H1 (cell line): ENCODE measurements at places on chromosomes 6 and 20. TPM values are rescaled to one million over a fixed set of nuclear protein-coding genes. Genes with fewer than 3 reads are reported as not detected.

GRCh38 chr6:138600726-138601125 lies 101.4 kb upstream of the NHSL1 start:
- DNase-seq = no peak

DNA sequence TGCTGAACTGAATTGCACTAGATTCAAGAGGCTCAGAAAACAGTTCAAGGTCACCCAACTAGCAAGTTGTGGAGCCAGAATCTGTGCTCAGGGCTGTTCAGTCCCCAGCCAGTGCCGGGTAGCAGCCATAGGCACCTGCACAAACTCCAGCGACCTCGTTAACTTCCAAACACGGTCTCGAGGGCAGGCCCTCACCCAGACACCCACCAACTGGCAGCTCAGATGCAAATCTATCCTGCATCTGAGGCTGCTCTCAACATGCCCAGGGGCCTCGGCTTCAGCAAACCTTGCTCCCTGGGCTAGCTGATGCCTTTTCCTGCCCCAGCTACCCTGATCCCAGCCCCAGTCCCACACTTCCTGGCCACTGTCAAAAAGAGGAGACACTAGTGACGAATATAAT lies 3.7 kb downstream of the JPH2 start:
- no peak for DNase-seq

DNA sequence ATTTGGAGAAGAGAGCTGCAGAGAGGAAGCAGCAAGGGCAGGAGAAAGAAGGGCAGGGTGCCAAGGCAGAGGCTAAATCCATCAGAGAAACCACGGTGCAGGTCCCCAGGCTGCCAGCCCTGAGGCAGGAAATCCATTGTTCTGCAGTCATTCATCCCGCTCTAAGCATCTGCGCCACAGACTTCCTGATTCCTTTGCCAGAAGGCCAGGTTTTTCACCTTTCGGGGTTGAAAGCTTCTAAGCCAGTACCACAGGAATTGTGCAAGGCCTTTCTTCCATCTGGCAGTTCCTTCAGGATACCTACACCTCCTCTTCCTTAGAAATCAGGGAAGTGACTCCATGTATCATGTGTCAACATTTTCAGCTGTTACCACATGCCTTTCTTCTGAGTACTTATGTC lies 45.6 kb downstream of the ADGRF5 start:
- DNase-seq = peak; percentile 27

GRCh38 chr6:110537208-110538123 lies 61.1 kb upstream of the SLC22A16 start:
- DNase-seq = no peak

- DNase-seq = no peak
Measured at GRCh38 chr6:101090281-101090680, 209.2 kb upstream of the ASCC3 start.

DNA sequence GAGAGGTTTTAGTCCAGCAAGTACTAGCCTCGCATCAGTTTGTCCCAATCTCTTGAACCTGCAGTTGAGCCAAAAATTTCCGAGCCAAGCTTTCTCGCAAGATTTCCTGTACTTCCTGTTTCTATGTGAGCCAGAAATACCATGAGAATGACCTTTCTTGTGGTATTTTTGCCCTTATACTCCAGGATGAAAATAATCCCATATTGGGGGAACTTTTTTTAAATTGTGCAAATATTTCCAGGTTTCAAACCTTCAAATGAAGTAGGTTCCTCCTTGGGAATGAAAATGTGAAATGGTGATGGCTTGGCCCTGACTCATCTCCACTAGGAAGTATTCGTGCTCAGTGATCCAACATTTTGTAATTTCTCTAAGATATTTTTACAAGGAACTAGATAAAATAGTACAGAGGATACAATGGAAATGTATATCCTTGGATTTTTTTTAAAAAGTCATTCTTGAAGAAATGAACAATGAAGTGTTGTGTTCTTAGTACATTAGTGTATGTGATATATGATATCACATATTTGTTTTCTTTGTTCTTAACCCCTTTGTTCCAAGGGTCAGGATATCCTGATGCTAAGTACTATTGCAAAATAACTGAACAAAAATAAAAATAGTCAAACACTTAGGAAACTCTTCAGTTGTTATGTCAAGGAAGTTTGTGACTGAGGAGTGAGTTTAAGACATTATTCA lies 184.0 kb downstream of the PDE7B start:
- DNase-seq = no peak

GRCh38 chr6:23447731-23448130 lies 678.3 kb upstream of the NRSN1 start:
- no peak for DNase-seq

DNA sequence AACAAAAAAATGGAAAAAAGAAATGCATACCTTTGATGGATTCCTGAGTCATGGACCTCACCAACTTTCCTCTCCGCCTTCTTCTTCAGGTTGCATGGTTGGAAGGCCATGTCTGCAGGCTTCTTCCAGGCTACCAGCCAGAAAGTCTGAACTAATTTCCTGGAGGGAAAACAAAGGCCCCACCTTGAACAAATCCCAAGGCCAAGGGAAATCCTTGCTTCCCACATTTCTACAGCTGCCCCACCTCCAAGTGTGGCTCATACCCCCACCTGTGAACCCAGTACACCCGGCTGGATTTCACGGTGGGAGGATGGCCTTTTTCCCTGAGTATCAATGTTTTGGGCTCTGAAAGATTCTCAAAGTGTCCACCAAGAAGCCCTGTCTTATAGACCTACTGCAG lies 22.4 kb downstream of the IL17A start:
- DNase-seq = no peak

GRCh38 chr6:130362128-130362527 lies 3.7 kb upstream of the TMEM200A start:
- DNase-seq = peak; percentile 50

- DNase-seq = peak; percentile 69
Measured at GRCh38 chr6:1624058-1624850, 14.5 kb downstream of the FOXC1 start.

GRCh38 chr6:142938510-142938909 lies 6.5 kb downstream of the HIVEP2 start:
- DNase-seq = no peak

GRCh38 chr20:47817573-47817972 lies 32.3 kb upstream of the SULF2 start:
- no peak for DNase-seq

DNA sequence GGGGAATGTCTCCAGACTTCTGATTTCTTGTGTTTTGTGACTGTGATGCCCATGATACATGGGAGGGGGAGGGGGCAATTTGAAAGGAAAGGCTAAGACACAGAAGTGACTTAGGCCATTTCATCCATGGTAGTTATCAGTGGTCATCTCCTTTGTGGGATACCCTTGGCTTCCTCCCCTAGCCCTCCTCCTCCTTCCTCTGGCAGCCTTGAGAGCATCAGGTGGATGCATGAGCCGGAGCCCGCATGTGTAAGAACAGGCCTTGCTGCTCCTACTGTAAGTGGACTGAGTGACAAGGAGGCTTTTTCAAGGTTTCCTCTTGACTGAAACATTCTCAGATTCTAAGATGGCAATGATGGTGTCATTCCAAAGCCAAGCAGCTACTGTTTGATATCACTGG lies 874 bp downstream of the CD83 start:
- DNase-seq = no peak

GRCh38 chr20:20360464-20360863 lies 7.4 kb upstream of the INSM1 start:
- DNase-seq = no peak

GRCh38 chr20:63652192-63652980 lies 838 bp downstream of the STMN3 start:
- no peak for DNase-seq

DNA sequence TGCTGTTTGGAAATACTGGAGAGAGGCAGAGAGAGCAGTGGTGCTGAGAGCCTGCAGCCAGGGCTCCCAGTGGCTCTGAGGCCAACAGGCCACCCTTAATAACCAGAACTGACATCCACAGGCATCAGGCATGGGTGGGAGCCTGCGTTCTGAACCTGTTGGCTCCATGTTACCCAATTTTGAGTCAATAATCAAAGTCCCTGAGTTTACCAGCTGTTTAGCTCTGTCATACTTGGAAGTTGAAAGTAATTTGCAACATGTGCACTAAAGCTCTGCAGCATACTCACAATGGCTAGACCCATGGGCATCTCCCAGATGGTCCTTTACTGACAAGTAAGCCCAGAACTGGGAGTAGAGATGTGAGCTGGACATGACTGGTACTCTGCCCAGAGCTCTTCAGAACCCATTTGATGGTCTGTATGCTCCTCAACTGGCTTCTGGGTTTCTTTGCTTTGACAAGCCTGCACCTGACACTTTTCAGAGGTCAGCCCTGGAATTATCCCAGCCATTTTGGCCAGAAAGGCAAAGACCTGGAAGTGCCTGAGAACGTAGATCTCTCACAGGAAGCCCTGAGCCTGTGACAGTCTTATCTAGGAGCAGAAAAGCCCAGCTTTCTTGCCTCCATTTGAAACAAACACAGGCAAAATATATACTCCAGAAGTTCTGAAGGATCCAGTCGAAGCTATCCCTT lies 122.4 kb upstream of the CITED2 start:
- DNase-seq = no peak

DNA sequence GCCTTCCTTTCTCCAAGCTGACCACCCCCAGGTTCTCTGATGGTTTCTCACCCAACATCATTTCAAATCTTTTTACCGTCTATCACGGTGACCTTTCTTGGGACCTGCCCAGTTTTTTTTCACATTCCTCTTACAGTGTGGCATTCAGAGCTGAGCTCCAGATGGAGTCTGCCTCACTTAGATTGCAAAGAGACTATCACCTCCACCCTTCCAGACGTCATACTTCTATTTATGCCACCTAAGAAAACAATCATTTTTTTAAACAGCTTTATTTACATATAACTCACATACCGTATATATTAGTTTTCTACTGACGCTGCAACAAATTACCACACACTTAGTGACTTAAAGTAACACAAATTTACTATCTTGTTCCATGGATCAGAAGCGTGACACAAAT lies 32.3 kb upstream of the CTNNBL1 start:
- DNase-seq = no peak

GRCh38 chr6:74577619-74578018 lies 628.2 kb downstream of the COL12A1 start:
- no peak for DNase-seq

GRCh38 chr20:3744806-3745685 lies 12.6 kb downstream of the HSPA12B start:
- DNase-seq = peak; percentile 95

DNA sequence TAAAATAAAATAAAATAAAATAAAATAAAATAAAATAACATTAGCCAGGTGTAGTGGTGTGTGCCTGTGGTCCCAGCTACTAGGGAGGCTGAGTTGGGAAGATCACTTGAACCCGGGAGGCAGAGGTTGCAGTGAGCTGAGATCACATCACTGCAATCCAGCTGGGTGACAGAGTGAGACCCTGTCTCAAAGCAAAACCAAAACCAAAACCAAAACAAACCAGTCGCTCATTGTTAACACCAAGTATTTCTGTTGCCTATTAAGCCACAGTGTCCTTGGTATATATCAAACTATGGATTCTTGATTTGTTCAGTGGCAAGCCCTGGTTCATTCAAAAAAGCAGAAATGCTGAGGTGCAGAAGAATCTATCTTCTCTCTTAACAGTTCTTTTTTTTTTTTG lies 65.7 kb downstream of the PYGB start:
- no peak for DNase-seq

GRCh38 chr20:14418376-14418775 lies 81.0 kb upstream of the FLRT3 start:
- no peak for DNase-seq

- DNase-seq = no peak
Measured at GRCh38 chr20:62501801-62502495, 26.2 kb upstream of the GATA5 start.

- DNase-seq = no peak
Measured at GRCh38 chr6:102039441-102039840, 645.9 kb downstream of the GRIK2 start.

DNA sequence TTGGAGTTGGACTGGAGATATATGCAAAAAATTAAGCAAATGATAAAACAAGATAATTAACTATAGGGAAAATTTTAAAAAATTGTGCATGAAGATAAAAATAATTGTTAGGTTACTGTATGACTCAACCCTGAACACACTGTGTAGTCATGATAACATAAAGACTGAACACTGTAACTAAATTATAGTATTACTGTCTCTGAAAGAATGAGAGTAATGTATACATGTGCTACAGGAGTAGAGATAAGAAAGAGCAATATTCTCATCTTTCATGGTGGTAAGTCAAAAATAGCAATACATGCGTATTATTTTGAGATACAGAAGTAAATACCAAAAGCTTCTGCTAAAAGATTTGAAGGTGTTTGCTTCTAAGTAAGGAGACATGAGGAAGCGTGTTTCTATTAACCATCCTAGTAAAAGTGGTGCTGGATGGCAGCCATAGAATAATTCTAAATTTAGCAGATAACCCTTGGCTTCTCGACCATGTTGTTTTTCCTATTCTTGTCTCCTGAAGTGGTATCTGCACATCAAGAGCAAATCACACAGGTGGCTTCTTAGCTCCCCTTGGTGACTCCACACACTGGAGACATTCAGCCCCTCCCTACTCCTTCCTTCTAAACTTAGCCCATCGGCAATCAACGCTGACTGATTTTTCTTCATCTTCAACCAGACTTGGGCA lies 390.6 kb upstream of the PLCB4 start:
- DNase-seq = no peak

DNA sequence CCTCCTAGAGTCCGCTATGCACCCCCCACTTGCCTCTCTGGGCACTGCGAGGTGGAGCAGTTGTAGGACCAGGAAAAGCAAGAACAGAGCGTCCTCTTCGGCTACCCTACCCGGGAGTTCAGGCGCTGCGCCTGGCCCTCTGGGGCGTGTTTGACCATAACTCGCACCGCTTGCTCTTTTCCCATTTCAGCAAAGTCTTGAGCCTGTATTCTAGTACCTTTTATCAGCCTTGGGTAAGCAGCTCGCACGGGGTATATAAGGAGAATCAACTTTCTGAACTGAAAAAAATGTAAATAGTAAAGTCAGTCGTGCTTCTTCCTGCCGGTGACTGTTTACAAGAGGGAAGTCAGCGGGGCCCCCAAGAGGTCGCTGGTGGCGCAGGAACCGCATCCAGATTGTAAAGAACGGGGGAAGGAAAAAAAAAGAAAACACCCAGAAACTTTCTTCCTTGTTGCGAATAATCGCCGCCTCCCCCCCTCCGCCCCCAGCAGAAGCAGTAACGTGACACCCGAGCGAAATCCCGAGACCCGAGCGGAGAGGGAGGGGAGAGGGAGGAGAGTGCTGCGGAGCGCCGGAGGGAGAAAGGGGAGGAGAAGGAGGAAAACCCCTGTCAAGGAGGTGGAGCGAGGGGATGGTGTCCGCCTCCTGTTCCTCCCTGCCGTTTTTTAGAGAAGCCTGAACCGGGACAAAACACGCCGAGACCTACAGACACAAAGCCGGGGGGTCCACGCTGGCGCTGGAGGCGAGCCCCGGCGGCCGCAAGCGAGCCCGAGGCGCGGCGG lies at the start of gene UST:
Gene UST, plus strand, starts transcription at position 668 of the 782 bp plus-strand sequence. CDS start 401 bp downstream, outside the sequence.
- peak; percentile 82 for DNase-seq

GRCh38 chr20:22321191-22321590 lies 263.2 kb downstream of the FOXA2 start:
- no peak for DNase-seq

- no peak for DNase-seq
Measured at GRCh38 chr6:74807674-74808073, 398.2 kb downstream of the COL12A1 start.

MATN4 gene
- total RNA-seq = 4.0 and 4.4 TPM in 2 replicates

ID4 gene
- 8.3 and 8.8 TPM in 2 replicates for total RNA-seq

TREML4 gene
- not detected in 2 replicates for total RNA-seq

ZFP57 gene
- 1.2 TPM in 2 replicates for total RNA-seq

MAS1 gene
- not detected in 2 replicates for total RNA-seq

WRNIP1 gene
- 39.2 TPM in 2 replicates for total RNA-seq

WFDC10B gene
- total RNA-seq = 0.54 TPM in 1 of 2 replicates, not detected in the other

ETV7 gene
- total RNA-seq = 0.21 and 0.54 TPM in 2 replicates

PROKR2 gene
- total RNA-seq = 2.6 and 3.3 TPM in 2 replicates

SLC26A8 gene
- 0.56 and 1.1 TPM in 2 replicates for total RNA-seq

ZNF311 gene
- total RNA-seq = 4.2 and 4.3 TPM in 2 replicates

EYA2 gene
- total RNA-seq = 1.6 and 1.7 TPM in 2 replicates

SUMO4 gene
- total RNA-seq = 1.0 and 1.3 TPM in 2 replicates

TMEM242 gene
- total RNA-seq = 8.2 and 9.0 TPM in 2 replicates

KCNQ5 gene
- total RNA-seq = 1.2 and 1.3 TPM in 2 replicates
